Lower lobe of right lung (tissue), 2 donors: ENCODE measurements at places on chromosomes 12 and 14. TPM values are rescaled to one million over a fixed set of nuclear protein-coding genes. Genes with fewer than 3 reads are reported as not detected.
A peak's percentile ranks its signal among the peaks of the same experiment; 100 is the strongest.

CDH24 gene
- total RNA-seq, result 5.6 TPM

DNA sequence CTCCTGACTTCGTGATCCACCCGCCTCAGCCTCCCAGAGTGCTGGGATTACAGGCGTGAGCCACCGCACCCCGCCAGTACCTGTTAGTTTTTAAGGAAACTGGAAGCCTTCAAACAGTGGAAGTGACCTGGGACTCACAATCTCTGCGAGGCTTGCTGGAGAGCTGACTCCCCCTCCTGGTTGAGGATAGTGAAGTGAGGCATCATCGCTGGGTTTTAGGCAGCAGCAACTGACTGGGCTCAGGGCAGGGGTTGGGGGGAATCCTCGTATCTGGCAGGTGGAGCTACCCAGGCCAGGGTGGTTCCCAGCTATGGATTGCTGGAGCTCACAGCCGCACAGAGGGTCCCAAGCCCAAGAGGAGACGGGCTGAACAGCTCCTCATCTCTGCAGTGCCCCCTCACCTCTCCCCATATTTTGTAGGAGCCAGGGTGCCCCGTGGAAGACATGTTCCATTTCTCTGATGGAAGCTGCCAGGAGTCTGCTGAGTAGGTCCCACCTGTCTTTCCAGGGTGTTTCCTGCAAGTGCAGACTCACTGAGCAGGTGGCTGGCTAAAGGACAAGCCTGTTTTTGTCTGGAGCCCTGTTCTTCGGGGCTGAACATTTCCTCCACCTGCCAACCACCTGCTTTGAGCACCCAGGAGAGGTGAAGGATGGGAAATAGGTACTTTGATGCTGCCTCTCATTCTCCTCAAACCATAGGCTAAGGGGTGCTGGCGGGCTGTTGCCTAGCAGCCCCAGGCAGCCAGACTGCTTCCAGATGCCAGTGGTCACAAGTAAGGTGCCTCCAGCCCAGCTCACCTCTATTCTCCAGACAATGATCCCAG, 3.1 kb downstream of the AVIL start:
- no peak overlapping the region for H3K4me3 ChIP-seq
- H3K27ac ChIP-seq, result peak overlapping the region; percentile 75
- H3K27me3 ChIP-seq, result no peaks in the 10 kb centered on the region
- no peak for DNase-seq
- peaks cover 44% of the 10 kb centered on the region for H3K4me1 ChIP-seq

DNA sequence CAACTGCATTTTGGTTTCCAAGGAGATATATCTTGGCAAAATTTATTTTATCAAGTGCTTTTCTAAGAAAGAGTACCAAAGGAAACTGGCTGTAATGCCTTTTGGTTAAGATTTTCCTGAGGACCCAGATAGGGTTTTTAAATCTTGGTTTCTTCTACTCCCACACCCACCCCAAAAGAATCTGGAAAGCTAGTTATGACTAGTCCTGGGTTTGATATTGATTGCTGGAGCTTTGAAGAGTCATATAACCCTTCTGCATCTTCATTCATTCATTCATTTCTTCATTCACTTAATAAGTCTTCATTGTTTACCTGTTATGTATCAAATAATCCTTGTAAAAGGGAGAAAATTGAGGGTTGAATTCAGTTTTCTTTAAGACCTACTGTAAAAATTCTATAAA, 425.2 kb downstream of the PCNX1 start:
- no peak for DNase-seq
- no peaks in the 10 kb centered on the region for H3K4me1 ChIP-seq
- no peak overlapping the region for H3K27ac ChIP-seq
- H3K36me3 ChIP-seq, result no peaks in the 10 kb centered on the region
- no peak overlapping the region for H3K4me3 ChIP-seq
- H3K27me3 ChIP-seq, result no peaks in the 10 kb centered on the region

TEP1 gene
- 53.6 TPM for total RNA-seq

SERPINA10 gene
- total RNA-seq, result not detected

GRCh38 chr12:105945880-105946279, 192.9 kb downstream of the NUAK1 start:
- no peak for DNase-seq
- H3K36me3 ChIP-seq, result no peaks in the 10 kb centered on the region
- no peaks in the 10 kb centered on the region for H3K27me3 ChIP-seq
- H3K4me1 ChIP-seq, result no peaks in the 10 kb centered on the region

- no peaks in the 10 kb centered on the region for H3K27me3 ChIP-seq
- no peaks in the 10 kb centered on the region for H3K36me3 ChIP-seq
- peaks cover 9% of the 10 kb centered on the region for H3K4me1 ChIP-seq
- no peak for DNase-seq
- no peak overlapping the region for H3K4me3 ChIP-seq
Observed at GRCh38 chr14:36067428-36068187, 108.9 kb downstream of the PTCSC3 start.

TBX3 gene
- total RNA-seq, result 50.9 TPM

CLEC6A gene
- total RNA-seq, result 3.4 TPM

- no peaks in the 10 kb centered on the region for H3K27me3 ChIP-seq
- H3K36me3 ChIP-seq, result no peaks in the 10 kb centered on the region
Observed at GRCh38 chr12:80849337-80849736, 88.4 kb downstream of the LIN7A start.

GRCh38 chr12:68559246-68559645, 51.5 kb upstream of the RAP1B start:
- no peak overlapping the region for H3K4me3 ChIP-seq
- H3K36me3 ChIP-seq, result no peaks in the 10 kb centered on the region
- no peaks in the 10 kb centered on the region for H3K27me3 ChIP-seq
- no peak for DNase-seq
- H3K4me1 ChIP-seq, result peaks cover 16% of the 10 kb centered on the region
- H3K27ac ChIP-seq, result peak overlapping the region; percentile 7

DNA sequence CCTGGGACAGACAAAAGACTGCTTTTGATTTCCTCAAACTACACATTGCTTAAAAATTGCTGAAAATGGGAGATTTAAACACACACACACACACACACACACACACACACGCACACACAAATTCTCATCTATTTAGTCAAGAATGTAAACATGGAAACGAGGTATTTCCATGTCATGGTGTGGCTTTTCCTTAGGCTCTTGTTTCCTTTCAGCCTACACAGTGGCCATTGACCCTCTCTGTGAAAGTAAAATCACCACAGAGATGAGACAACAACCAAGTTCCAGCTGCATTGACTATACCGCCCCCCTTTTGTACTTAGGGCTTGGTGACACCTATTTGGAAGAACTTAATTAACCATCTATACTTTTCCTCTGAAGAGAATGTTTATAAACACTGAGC, 41.9 kb downstream of the TTC8 start:
- no peak for DNase-seq
- no peak overlapping the region for H3K4me3 ChIP-seq
- H3K4me1 ChIP-seq, result no peaks in the 10 kb centered on the region
- H3K27ac ChIP-seq, result no peak overlapping the region

AQP6 gene
- 0.09 TPM for total RNA-seq

GZMH gene
- 7.5 TPM for total RNA-seq

PEBP1 gene
- total RNA-seq, result 194 TPM

- peak overlapping the region; percentile 66 for H3K27ac ChIP-seq
- H3K4me3 ChIP-seq, result no peak overlapping the region
- peaks cover 22% of the 10 kb centered on the region for H3K4me1 ChIP-seq
- H3K27me3 ChIP-seq, result no peaks in the 10 kb centered on the region
Observed at GRCh38 chr12:76266797-76267196, 81.4 kb downstream of the BBS10 start.
